Activated CD4-positive, alpha-beta memory T cell treated with anti-CD3 and anti-CD28 coated beads, Interleukin-2, amount 10 ng/mL, durations not matched to agents 7 days and 5 days (primary cell): ENCODE measurements at places on chromosomes 16 and 17.

- DNase-seq: no peak
Measured at GRCh38 chr17:42236760-42237159, 39.4 kb downstream of the STAT5B start.

DNA sequence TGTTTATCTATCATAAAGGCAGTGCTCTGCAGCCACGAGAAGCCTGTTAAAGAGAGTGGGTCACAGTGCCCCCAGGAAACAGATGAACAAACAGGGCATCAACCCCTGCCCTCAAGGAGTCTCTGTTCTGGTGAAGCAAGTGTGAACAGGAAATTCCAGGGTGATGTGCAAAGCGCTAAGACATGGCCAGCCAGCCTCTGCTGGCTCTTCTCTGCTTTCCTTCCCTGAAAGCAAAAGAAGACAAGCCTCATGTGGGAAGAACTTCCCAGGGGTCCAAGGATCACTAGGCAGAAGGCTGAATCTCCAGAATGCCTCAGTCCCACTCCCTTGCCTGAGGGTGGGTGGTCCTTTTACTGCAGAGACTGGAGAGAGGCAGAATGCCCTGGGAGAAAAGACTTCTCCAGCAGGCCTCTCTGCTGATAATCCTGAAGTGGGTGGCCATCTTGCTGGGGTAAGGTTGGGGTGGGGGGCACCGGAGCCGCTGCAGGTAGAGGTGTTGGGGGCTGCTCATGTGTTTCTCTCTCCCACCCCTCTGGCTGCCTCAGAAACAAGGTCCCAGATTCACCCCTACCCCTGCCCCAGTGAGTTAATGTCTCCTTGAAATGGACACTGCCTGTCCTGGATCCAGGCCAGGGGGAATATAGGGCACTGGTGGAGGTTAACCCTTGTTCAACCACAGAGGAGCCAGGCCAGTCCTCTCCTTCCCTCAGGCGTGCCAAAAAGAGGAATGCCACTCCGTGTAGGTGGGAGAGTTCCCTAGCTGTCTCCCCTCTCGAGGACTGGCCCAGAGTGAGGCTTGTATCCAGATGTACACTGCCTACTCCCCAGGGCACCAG lies 2.4 kb downstream of the ANKRD13B start:
- no peak for DNase-seq

- DNase-seq: no peak
Measured at GRCh38 chr16:55955424-55955823, 80.3 kb upstream of the CES5A start.

- DNase-seq: no peak
Measured at GRCh38 chr16:4021916-4022315, 94.3 kb downstream of the ADCY9 start.

- no peak for DNase-seq
Measured at GRCh38 chr17:76685846-76686245, 24.9 kb downstream of the MXRA7 start.

DNA sequence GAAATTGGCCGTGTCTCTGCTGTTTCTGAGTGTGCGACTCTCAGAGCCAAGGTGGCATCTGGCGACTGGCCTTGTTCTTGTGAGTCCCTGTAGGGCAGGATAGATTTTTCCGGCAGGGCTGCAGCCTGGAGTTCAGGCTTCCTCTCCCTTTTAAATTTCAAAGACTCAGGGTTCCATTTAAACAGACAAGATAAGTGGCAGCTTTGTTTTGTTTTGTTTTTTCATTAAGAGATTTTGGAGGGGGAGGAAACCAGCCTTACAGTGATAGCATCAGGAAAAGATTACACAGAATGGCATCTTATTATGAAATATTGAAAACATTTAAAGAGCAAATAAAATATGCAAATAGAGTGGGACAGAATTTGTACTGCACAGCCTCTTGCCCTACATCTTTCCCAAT lies 151.3 kb downstream of the RPTOR start:
- no peak for DNase-seq

DNA sequence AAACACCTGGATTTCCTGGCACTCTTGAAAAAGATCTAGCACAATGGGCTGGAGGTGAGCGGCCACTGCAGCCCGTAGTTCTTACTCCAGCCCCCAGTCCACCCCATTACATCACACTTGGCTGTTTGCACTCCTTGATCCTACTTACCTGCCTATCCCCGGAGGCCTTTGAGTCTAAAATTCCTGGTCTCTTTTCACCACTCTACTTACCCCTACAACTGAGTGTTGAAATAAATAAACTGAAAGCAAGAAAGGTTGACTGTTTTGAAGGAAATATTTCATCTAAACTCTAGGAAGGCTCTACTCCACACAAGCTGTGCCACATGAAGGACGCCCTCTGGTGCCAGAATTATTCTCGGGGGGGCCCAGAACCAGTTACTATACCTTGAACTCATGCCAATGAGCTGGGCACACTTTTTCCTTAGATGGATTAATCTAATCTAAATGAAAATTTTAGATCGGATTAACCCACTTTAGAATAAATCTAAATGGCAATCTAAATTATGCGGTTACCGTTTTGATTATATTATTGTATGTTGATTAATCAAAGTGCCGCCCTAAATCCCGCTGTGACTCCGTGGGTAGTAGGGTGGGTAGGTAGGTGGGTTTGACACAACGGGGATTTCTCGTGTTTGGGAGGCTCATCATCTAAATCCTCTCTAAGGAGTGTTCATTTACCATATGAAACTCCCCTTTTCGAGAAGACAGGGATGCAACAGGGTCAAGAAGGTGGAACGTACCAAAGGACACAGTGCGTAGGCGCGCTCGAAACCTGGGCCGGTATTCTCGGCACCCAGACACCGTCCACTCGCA lies 651 bp upstream of the EIF1 start:
- DNase-seq: peak; percentile 67

GRCh38 chr17:66214884-66215528 lies 14.2 kb downstream of the APOH start:
- no peak for DNase-seq

DNA sequence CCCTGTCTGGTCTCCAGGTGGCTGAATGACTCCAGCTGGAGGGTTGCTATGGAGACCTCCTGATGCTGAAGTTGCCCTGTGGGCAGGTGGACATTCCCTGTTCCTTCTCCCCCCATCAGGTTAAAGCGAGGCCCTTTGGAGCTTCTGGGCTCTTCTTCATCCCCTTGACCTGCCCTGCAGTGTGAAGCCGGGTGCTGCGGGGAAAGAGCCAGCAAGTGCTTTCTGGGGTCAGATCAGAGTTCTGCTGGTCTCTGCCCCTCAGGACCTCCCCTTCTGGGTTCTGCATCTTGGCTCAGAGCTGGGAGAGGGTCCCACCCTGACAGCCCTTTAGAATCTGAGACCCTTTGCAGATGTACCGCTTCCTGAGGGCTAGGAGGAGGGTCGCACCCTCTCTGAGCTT lies 25.1 kb downstream of the NKD1 start:
- DNase-seq: no peak

DNA sequence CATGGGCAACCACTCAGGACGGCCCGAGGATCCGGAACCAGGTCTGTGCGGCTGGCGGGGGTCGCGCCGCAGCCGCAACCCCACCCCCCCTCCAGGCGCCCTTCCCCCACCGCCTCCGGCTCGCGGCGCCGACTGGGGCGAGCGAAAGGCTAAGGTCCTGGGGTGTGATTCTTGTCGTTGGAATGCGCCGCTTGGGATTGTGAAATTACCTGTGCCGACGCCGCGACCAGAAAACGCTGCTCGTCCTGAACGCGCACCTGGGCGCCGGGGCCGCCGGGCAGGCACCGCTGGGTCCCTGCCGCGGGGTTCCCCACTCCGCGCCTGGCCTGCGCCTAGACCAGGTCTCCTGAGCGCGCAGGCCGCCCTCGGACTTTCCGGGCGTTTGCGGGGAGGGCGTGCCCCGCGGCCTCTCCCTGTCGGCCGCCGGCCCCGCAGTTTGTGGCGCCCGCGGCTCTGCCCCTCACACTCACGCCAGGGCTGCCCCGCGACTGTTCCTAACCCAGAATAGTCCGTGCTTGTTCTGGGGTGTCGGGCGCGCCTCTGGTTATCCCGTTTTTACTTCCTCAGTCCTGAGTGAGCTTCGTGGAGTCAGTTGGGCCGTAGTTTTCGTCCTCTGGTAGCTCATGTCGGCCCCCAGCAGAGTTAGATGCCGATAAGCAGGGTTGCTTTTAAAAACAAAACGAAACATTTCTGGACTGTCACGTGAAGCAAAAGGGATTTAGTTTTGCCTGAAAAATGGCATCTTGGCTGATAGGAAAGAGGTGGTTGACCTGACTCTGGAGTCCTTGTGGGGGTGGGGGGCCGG lies 147.2 kb downstream of the SPECC1 start:
- no peak for DNase-seq

DNA sequence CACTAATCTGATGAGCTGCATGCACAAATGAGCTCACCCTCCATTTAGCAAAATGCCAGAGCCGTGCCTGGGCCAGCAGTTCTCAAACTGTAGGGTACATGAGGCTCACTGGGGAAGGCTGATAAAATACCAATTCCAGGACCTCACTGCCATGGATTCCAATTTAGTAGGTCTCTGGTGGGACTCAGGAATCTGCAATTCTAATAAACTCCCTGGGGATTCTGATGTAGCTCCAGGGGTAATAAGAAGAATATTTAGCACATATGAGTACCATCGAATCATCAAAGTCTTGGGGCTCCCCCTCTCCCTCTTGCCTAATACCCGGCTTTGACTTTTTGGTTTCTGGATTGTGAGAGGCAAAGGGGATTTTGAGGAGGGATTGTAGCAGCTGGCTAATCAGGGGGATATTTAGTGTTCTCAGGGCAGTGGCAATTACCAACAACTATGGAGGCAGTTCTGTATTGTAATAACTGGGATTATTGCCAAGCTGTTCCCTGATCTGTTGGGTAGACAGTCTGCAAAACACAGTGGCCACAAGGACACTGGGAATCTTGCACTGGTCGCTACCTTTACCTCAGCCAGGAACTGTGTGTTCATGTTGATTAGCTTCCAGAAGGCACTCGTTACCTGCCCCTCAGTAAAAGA lies 140.4 kb downstream of the SHISA9 start:
- DNase-seq: no peak

- no peak for DNase-seq
Measured at GRCh38 chr17:49875685-49876084, 27.8 kb upstream of the TAC4 start.

- DNase-seq: no peak
Measured at GRCh38 chr17:62995377-62995885, 29.4 kb downstream of the TANC2 start.

- DNase-seq: no peak
Measured at GRCh38 chr16:55698331-55698730, 42.5 kb downstream of the SLC6A2 start.

- no peak for DNase-seq
Measured at GRCh38 chr17:19345486-19346350, 16.8 kb downstream of the B9D1 start.

DNA sequence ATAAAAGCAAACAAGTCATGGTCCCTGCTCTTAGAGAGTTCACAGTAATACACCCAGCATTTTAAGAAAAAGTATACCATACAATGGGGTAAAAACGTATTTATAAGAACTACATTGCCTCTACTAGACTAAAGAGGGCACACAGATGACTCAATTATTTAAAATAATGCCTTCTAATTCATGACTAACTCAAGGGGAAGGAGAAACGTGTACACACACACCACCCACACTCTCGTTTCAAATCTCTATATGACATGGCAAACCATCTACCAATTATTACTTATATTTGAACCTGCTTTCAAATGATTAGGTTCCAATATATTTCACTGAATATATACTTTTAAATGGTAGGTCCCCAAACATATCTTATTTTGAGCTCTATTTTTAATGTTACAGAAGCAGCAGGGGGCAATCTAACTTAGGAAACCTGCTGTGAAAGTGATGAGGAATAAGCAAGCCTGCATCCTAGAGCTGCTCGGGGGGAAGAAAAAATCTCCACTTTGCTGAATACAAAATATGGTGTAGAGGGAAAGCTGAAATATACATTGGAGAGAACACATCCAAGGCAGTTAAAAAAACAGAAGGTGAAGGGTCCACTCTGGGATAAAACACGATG lies 232.4 kb upstream of the PSMD7 start:
- DNase-seq: no peak

GRCh38 chr16:9039210-9039609 lies 52.2 kb upstream of the HAPSTR1 start:
- DNase-seq: peak; percentile 22

GRCh38 chr16:81798311-81799137 lies 19.4 kb downstream of the PLCG2 start:
- DNase-seq: peak; percentile 49

DNA sequence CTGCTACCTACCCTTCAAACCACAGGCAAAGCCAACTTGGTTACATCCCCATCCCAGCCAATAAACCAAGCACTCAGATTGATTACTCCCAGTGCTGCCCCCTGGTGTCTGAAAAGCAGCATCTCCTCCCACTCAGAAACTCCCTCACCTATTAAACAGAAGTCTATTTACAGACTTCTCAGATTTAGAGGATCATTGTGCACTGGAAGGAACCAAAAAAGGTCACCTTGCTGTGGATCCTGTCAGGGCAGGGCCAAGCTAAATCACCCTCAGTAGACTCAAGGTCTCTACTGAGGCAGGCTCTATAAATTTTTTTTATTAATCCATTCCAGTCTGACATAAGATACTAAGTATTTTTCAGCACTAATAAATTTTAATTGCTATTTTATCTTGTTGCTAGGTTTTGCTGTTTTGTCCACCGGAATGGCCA lies 17.6 kb downstream of the HIGD1B start:
- peak; percentile 69 for DNase-seq

GRCh38 chr16:12613131-12613991 lies 190.3 kb downstream of the CPPED1 start:
- peak; percentile 19 for DNase-seq

- no peak for DNase-seq
Measured at GRCh38 chr16:89507214-89507833, 879 bp upstream of the SPG7 start.

DNA sequence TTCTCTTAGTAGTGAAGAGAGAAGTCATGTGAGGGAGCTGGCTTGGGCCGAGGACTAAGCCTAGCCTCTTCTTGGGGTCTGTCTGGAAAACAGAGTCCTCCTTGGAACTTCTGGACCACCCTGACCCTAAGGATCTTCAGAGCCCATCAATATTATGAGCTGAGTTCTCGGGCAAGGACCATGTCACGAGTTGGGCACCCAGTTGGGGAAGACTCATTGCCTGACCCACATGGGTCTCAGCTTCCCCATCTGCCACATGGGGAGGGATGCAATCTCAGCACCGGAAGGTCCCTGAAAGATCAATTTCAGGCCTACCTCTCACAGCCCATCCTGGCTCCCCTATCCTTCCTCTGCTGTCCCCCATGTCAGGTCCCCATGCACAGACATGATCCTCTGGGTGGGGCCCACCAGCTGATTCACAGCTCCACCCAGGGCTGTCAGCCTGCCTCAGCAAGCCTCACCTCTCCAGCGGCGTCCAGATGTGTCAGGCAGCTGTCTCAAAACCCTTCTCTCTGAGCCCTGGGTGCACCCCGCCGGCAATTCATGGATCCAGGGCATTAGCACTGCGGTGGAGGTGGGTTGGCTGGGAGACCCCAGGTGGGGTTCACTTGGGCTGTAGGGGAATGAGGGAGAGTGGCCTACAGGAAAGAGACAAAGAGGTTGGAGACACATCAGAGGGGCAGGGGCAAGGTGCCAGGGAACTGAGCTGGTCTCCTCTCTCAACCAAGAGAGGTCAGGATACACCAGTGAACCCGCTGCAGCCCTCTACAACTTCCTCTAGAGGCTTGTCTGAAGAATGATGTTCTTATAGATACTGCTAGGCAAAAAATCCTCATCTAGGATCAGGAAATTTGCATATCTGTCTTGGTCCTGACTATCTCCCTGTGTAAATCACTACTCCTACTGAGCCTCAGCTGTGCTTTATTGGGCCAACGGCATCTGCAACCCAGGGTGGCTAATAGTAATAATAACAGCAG lies 1.8 kb downstream of the NLRP1 start:
- DNase-seq: no peak

- DNase-seq: no peak
Measured at GRCh38 chr17:8005967-8006730, 3.7 kb downstream of the GUCY2D start.

GRCh38 chr16:35798885-35799426 lies 2339.5 kb downstream of the TP53TG3F start:
- DNase-seq: no peak
